Activated naive CD4-positive, alpha-beta T cell treated with anti-CD3 and anti-CD28 coated beads for 36 hours (primary cell): ENCODE measurements at places on chromosomes 6 and 20. TPM values are rescaled to one million over a fixed set of nuclear protein-coding genes. Genes with fewer than 3 reads are reported as not detected.
A peak's percentile ranks its signal among the peaks of the same experiment; 100 is the strongest.

DNA sequence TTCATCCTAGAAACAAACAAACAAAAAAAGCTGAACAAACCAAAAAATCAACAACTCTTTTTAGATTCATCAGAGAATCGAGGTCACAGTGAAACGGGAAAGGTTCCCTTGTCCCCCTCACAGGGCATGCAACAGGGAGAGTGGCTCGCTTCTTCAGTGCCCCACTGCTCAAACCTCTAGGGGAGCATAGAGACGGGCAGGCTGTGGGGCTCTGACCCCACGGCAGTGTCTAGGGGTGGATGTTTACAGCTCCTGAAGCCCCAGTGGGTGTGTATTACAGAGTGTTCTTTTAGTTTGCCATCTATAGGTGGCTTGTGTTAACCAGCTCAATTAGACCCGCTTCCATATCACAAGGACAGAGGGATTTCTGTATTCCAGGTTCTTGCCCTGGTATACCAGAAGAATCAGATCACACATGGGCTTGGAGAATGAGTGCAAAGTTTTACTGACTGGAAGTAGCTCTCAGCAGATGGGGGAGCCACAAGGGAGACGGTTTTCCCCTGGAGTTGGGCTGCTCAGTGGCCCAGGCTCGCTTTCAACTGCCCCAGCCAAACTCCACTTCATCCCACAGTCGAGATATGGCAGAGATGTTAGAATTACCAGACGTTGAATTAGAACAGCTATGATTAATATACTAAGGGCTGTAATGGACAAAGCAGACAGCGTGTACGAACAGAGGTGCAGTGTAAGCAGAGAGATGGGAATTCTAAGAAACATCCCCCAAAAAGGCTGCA lies 192.6 kb upstream of the CST7 start:
- no peak for DNase-seq

- peak; percentile 26 for DNase-seq
Observed at GRCh38 chr6:89433252-89434149, 549 bp downstream of the ANKRD6 start.

- no peak for DNase-seq
Observed at GRCh38 chr6:33783781-33784520, 5.0 kb downstream of the LEMD2 start.

DNA sequence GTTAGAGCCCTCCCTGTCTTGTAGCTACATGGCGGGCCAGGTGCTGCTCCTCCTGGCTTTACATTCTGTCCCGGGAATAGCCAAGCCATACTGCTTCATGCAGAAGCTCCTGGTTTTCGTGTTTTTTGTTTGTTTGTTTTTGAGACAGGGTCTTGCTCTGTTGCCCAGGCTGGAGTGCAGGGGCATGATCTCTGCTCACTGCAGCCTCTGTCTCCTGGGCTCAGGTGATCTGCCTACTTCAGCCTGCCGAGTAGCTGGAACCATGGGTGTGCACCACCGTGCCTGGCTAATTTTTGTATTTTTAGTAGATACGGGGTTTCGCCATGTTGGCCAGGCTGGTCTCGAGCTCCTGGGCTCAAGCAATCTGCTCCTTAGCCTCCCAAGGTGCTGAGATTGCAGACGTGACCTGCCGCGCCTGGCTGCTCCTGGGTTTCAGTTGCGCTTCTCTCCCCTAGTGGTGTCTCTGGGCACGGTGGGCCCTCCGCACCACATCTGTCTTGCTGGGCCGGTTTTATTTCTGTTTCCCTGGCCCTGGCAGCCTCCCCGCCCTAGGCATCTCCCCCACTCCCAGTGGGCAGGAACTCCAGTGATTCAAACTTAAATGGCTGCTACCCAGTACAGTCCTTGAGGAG lies 12.9 kb downstream of the CDYL start:
- DNase-seq = no peak

DNA sequence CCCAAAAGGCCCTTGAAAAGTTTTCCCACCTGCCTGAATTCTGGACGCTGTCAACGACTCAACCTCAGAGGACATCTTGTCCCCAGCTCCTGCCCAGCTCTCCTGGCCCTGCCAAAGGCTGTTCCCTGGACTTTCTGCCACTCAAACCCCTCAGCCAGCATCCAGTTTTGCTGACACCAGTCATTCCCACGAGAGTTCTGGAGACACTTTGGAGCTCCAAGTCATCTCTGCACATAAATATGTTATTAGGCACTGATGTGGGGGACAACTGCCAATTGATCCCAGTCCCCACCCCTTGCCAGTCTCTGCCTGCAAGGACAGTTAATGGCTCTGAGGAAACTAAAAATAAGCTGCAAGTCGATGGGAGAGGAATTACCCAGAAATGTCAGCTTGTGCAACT lies 38.9 kb upstream of the KCNB1 start:
- no peak for DNase-seq

GRCh38 chr6:94623586-94623985 lies 953.7 kb upstream of the MANEA start:
- DNase-seq = no peak

GRCh38 chr20:3071610-3072529 lies at the start of gene OXT:
Gene OXT, plus strand, starts transcription at chr20:3071620. Its CDS starts 36 bp downstream, at chr20:3071656.
- peak; percentile 77 for DNase-seq

- DNase-seq = no peak
Observed at GRCh38 chr20:13574071-13574470, 64.7 kb downstream of the TASP1 start.

GRCh38 chr6:141884850-141885249 lies 247.9 kb upstream of the GJE1 start:
- no peak for DNase-seq

GRCh38 chr6:30100585-30101443 lies 12.1 kb downstream of the TRIM31 start:
- DNase-seq = peak; percentile 37

DNA sequence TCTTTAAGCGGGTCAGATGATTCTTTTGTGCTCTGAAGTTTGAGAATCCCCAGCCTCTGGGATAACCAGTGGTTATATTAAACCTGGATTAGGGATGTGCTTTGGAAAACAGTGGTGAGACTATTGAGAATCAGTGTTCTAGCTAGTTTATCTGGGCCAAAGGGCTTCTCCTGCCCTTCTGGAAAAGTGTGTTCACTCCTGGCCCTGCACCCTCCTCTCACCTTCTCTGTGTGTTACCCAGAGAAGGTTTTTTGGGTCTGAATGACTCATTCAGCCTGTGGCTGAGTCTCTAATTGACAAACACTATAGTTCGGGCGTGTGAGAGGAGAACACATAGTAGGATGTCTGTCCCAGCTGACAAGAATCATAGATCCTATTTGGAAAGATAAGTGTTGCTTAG lies 66.7 kb downstream of the LRRC1 start:
- DNase-seq = no peak

- no peak for DNase-seq
Observed at GRCh38 chr6:111727041-111727440, 121.4 kb upstream of the TRAF3IP2 start.

DNA sequence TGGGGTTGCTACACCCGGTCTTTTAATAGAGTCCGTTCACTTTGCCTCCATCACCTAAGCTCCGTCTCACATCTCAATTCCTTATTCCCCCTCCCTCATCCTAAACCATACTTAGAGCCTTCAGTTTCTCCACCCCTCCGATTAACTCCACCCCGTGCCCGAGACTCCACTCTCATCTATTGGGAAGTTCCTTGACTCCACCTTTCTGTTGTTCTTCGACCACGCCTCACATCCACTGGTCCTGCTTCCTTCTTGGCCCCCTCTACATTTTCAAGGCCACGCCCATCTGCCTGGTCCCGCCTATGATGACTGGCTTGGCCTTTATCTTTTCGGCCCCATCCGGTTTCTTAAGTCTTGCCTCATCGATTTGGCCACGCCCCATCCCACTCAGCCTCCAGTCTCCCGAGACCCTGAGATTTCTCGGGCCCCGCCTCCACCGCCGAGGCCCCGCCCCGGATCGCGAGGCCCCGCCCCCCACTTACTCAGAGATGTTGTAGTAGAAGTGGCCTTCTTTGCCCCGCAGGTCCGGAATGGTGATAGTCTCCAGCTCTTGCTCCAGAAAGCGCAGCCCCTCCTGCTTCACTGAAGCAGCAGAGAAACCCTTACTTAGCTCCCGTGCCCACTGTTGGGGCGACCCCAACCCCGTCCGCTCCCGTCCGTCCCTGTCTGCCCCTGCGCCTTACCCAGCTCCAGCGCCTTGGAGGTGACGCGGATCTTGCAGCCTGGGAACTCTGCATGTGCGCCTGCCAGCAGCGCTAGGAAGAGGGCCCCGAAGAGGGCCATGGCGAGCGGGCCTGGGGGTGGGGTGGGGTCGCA lies 1.1 kb downstream of the PLTP start:
- DNase-seq = peak; percentile 97

DNA sequence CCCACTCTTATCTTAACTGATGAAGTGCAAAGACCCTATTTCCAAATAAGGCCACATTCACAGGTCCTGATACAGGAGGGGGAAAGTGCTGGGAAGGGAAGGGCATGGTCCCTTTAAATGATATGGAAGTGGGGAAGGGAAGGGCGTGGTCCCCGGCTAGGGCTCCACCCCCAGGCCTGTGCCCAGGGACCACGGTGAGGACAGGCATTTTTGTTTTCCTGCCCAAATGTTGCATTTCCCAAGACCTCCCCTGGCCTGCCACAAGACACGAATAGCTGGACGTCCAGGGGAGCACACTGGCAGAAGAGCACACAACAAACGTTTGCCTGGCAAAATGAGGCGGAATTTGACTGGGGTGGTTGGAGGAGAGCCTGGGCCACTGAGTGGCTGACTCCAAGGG lies 16.1 kb upstream of the HFE start:
- no peak for DNase-seq

- peak; percentile 31 for DNase-seq
Observed at GRCh38 chr6:142746524-142746923, 198.5 kb downstream of the HIVEP2 start.

DNA sequence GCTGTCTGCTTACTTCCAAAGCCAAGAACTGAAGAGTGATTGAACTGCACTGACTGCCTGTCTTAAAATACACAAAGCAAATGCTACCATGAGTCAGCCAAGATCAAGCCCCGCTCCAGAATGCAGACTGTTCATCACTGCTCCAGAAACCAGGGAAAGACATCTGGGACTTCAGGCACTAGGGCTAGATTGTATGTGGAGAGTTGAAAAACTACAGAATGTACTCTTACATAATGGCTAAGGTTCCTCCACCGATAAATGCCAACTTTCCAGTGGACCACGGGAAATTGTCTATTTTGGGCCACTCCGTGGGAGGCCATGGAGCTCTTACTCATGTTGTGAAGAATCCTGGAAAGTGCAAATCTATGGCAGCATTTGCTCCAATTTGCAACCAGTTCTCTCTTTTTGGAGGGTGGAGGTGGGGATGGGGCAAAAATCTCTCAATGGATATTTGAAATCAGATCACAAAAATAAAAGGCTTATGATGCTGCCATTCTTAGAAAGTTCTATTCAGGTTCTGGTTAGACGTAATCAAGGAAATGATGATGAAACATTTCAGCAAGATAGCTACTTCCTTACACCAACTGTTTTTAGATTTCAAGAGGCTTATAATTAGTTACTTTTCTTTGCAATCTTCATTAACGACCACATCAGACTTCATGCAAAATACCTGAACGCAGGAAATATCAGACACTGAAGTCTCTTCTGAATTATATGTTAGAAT lies 11.8 kb upstream of the CAP2 start:
- no peak for DNase-seq

DNA sequence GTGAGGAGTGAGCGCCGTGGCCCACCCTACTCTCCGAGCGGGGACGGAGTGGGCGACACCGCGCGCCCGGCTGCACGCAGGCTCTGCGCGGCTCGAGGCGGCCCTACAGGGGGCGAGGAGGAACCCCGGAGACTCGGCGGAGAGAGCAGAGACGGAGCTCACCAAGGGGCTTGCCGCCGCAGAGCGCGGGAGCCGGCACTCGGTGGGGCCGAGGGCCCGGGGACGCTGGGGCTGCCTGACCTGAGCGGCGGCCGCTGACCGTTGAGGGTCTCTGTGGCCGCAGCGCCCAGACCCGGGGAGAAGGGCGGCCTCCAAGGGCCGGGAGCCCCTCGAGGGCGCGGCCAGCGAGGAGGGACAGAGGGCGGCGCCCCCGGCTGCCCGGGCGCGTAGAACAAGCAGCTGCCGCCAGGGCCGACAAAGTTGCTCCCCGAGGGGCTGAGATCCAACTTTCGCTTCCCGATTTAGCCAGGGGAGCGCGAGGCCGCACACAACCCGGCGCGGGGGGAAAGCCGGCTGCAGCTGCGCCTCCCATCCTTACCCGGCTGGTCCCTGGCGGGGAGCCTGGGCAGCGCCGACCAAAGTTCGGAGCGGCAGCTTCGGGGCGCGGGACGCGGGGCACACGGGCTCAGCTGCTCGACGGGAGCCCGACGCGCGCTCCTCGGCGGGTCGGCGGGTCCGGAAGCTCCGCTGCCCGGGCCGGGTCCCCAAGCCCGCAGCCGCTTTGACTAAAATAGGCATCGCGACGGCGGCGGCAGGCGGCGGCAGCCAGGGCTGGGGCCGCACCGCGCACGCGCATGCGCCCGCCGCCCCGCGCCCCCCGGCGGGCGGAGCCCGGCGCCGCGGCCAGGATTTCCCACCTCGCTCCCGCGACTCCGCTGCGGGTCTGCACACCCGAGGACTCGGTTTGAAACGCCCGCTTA lies 43.1 kb downstream of the POPDC3 start:
- DNase-seq = peak; percentile 13

GRCh38 chr6:43269273-43270007 lies 26.2 kb downstream of the TTBK1 start:
- DNase-seq = peak; percentile 57

GRCh38 chr6:122806291-122806690 lies 17.2 kb downstream of the SMPDL3A start:
- no peak for DNase-seq

DNA sequence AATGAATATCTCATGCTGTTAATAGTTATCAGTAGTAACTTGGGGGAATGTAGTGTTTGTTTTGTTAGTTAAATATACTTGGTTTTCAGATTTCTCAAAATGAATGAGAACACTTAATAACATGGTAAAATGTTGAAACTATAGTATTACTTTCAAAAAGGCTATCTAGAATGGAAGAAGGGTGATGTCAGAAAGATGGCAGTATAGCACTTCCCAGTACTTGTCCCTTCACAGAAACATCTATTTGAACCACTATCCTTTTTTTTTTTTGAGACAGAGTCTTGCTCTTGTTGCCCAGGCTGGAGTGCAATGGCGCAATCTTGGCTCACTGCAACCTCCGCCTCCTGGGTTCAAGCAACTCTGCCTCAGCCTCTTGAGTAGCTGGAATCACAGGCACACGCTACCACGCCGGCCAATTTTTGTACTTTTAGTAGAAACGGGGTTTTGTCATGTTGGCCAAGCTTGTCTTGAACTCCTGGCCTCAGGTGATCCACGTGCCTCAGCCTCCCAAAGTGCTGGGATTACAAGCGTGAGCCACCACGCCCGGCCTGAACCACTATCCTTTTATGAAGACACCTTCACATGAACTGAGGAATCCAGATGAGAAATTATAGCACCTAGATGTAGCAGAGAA lies 4.7 kb upstream of the ECHDC1 start:
- no peak for DNase-seq

- DNase-seq = no peak
Observed at GRCh38 chr20:51687108-51687507, 81.1 kb downstream of the ATP9A start.

TSBP1 gene
- not detected for total RNA-seq

COL11A2 gene
- 1.4 TPM for total RNA-seq

PPP1R14C gene
- total RNA-seq = not detected

MYBL2 gene
- total RNA-seq = 102 TPM

REM1 gene
- total RNA-seq = not detected

DDX27 gene
- 41.2 TPM for total RNA-seq

PLCB1 gene
- 1.2 TPM for total RNA-seq

RSPH4A gene
- not detected for total RNA-seq

CLDN20 gene
- not detected for total RNA-seq
